Immature natural killer cell (primary cell): ENCODE measurements at places on chromosomes 2 and 18.

DNA sequence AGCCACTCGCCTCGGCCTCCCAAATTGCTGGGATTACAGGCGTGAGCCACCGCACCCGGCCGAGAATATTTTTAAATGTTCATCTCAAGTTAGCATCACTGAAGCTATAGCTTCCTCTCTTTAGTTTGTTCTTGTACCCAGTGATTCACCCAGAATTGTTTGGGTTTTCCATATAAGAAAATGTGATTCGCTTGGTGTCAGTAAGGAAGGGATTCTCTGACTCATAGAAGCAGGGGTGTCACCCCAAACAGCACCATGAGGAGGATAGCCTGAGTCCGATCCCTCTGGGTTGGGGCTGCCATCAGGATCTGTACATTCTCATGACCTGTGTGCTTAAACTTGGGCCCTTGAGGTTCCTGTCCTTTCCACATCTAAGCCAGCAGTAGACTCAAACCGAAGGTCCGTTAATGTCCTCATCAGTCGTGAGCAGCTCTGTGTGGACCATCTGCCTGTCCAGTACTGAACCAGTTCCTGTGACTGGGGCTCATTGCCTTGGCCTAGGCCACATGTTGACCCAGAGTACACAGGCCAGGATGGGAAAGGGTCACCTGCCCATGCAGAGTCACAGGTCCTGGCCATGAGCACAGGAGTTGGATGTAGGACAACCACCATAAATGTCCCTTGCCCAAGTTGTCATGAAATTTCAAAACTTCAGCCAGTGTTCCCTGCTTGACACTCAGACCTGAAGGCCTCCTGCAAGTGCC, 311.9 kb downstream of the GBX2 start:
- DNase-seq = no peak

DNA sequence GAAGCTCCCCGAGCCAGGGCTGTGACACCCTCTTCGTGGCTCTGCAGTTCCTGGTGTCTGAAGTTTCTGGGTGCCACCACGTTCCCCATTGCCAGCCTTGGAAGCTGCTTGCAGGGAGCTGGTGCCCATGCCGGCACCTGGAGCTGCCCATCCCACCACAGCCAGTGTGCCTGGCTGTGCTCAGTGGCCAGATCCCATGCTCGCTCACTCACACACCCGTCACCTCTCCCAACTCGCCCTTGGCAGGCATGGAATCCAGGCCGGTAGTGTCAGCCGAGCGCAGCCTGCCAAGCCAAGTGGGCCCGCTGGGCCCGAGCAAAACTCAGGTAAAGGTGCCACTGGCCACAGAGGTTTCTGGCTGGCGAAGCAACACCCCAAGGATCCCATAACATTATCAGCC, 370.2 kb downstream of the PTPRM start:
- DNase-seq = no peak

DNA sequence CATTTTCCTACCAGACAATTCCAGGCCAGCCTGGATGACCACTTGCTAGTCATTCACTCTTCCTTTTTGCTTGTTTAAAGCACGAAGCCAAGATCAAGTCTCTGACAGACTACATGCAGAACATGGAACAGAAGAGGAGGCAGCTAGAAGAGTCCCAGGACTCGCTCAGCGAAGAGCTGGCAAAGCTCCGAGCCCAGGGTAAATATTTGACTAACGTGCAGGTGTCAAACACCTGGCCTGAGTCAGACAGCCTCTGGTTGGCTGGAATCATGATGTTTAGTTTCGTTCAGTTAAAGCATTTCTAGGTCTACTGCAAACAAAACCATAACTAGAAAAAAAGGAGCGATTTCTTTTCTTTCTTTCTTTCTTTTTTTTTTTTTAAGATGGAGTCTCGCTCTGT, 44.2 kb upstream of the LYPD6B start:
- no peak for DNase-seq

GRCh38 chr2:143728498-143728897, 599.3 kb downstream of the ARHGAP15 start:
- DNase-seq = no peak

- no peak for DNase-seq
Observed at GRCh38 chr18:71808616-71809015, 735.5 kb downstream of the CBLN2 start.

DNA sequence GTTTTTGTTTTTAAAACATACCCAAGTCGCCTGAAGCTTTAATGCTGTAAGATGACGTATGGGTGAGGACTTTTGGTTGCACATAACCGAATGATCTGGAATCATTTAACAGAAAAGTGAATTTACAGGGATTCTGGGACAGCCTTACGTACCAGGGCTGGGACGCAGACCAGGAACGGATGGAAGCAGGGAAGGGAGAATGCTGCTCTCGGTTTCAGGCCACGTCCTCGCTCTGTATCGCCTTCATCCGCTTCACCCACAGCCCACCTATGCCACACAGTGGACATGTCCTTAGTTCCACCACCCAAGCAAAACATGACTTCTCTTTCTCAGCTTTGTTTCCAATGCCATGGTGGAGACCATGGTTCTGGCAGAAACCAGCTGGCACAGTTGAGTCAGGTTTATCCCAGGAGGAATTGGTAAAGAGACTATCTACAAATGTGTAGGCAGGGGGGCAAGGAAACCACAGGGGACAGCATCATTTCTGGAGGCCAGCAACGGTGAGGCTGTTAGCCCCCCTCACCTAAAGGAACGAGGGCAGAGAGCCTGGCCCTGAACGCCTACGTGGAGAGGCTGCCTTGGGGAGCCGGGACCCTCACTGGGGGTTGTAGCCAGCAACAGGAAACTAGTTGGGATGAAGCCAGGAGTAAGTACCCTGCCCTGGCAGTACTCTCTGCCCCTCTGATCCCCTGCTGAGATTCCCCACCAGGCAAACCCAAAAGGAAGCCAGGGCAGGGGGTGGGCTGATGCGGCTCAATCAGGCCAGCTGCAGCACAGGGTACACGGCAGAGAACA, 132.5 kb downstream of the NDUFA10 start:
- DNase-seq = no peak

- no peak for DNase-seq
Observed at GRCh38 chr2:152454960-152455359, 120.0 kb downstream of the FMNL2 start.

DNA sequence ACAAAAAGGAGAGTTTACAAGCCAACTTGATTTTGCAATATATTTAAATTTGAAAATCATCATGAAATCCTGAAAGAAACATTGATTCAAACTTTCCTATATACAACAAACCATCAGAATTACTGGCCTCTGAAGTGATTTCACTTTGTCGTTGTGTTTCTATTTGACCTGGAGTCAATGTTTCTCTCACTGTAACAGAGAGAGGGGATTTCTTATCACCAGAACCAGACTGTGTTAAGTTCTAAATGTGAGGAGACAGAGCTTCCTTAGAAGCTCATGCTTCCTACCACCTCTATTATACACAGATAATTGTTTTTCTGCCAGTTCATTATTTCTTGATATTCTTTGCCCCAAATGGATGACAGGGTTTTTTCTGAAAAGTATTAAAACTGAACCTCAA, 245.0 kb upstream of the RND3 start:
- no peak for DNase-seq

- no peak for DNase-seq
Observed at GRCh38 chr2:81706856-81707255, 1402.3 kb upstream of the LRRTM1 start.

GRCh38 chr18:59061914-59062642, 77.6 kb upstream of the SEC11C start:
- DNase-seq = no peak

DNA sequence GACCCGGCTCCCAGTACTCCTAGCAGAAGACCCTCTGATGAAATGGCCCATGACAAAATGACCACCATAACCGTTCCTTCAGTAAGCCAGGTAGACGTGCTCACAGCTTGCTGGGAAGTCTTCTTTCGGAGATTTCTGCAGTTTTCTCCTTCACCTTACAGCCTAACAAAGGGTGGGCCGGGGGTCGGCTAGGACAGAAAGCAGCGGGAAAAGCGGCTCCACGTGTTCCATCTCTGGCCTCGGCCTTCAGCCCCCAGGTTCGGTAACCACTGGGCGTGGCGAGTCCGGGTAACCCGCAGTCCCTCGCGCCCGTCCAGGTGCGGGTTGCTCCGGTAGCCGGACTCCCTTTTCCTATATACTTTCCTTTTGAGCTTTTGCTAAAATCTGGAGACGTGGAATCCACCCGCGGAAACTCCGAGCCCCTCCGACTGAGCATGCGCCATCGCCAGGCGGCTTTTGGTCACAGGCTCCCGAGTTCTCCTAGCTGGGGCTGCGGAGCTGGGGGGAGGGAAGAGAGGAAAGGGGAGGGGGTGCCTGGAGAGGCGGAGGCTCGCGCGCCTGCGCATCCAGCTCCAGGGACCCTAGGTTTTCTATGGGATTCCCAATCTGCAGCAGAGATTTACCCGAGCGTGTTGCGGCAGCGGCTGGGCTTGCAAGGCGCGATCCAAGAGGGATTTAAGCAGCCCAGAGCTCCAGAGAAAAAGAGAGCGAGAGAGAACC, at the start of gene VSNL1:
TSS of gene VSNL1 (plus strand) at position 604 of the 720 bp plus-strand sequence. CDS start 51,379 bp downstream, outside the sequence.
- no peak for DNase-seq

GRCh38 chr2:199315299-199316179, 142.2 kb downstream of the SATB2 start:
- DNase-seq = no peak

DNA sequence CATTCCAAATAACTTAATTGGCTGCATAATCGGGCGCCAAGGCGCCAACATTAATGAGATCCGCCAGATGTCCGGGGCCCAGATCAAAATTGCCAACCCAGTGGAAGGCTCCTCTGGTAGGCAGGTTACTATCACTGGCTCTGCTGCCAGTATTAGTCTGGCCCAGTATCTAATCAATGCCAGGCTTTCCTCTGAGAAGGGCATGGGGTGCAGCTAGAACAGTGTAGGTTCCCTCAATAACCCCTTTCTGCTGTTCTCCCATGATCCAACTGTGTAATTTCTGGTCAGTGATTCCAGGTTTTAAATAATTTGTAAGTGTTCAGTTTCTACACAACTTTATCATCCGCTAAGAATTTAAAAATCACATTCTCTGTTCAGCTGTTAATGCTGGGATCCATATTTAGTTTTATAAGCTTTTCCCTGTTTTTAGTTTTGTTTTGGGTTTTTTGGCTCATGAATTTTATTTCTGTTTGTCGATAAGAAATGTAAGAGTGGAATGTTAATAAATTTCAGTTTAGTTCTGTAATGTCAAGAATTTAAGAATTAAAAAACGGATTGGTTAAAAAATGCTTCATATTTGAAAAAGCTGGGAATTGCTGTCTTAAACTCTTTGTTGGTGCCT, 1.4 kb downstream of the PCBP1 start:
- no peak for DNase-seq

GRCh38 chr2:66686755-66687154, 251.8 kb downstream of the MEIS1 start:
- no peak for DNase-seq

DNA sequence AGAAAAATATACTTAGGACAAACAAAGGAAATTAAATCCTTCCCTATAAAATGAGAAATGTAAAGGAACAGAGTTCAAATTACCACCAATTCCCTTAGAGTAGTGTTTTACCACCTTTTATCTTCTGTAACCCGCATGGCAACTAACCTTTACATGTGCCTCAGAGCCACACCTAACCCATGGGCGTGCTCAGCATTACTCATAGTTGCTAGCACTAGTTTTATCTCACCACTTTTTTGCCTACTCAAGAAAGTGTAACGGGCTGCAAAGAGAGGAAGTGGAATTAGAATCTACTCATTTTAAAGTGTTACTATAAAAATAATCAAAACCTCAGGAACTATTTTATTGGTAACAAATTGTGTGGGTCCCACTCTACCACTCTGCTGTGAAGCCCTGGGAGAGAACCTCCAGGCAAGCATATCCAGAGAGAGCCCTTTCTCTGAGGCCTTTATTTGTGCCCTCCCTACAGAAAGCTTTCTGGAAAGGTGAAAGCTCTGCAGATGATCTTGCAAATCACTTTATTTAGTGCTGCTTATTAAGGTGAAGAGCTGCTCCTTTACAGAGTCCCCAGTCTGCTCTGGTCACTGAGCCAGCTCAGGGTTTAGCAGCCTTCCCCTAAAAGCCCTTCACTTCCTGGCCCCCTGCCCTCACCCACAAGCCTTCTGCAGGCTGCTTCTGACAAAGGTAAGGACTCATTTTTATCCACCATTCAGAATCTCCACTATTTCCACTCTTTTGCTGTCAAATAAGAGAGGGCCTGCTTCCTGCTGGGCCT, 98.8 kb downstream of the TRABD2A start:
- peak; percentile 63 for DNase-seq

DNA sequence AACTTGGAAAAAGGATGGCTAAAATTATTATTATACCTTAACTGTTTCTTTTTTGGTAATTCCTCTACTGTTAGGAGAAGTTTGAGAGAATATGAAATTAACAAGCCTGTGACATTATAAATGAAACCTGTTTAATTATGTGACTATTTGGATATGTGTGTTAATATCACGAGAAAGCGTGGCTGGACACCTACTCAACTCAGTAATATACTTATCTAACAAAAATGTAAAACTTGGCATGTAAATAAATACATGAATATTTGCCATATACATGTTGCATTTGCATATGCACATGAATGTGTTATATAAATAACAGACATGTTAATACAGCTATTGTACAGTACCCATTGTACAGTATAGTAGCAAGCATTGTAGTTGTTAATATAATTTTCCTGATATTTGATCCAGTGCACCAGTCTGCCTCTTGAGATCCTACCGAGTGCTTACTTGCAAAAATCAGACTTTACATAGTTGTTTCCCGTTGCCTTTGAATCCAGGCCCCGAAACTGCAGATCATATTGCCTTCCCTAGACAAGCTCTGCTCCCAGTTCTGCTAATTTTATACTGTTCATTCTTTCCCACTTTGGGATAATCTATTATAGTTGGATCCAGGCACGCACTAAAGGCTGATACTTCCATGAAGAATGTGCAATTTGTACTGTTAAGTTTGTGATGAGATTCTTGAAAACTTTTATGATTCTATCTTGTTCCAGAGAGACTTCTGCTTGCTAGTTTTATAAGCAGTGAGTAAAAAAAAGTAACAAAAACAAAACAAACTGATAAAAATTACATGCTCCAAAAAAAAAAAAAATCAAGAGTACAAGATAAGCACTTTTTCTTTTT, 395.6 kb downstream of the ARHGAP15 start:
- no peak for DNase-seq

DNA sequence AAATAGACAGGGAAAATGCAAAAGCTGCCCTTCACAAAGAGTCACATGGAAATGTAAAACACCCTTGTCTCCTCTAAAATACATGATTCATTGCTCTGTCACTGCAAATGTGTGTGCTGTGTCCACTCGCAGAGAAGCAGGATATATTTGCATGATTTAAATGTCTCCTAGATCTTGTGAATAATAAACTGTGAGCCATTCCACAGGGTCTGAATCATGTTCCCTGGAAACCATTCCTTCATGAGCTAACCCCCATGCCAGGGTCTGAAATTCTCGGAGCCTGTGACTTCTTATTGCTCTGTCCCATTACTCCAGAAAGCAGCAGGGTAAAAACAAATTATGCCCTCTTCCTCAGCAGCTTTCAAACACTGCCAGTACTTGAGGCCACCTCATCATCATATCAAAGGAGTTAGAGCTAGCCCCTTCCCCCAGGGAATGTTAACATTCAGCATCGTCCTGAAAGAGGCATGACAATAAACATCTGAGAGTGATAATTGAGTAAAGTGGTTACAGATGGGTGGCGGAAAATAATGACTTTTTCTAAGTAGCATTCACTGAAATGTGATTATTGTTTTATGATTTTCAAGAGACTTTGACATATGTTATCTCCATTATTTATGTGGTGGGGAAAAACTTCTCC, 11.7 kb upstream of the CNGA3 start:
- DNase-seq = no peak

GRCh38 chr2:236546561-236547002, 23.0 kb upstream of the ACKR3 start:
- peak; percentile 55 for DNase-seq
